Daoy (cell line): ENCODE measurements at places on chromosomes 2 and 18. TPM values are rescaled to one million over a fixed set of nuclear protein-coding genes. Genes with fewer than 3 reads are reported as not detected.

DNA sequence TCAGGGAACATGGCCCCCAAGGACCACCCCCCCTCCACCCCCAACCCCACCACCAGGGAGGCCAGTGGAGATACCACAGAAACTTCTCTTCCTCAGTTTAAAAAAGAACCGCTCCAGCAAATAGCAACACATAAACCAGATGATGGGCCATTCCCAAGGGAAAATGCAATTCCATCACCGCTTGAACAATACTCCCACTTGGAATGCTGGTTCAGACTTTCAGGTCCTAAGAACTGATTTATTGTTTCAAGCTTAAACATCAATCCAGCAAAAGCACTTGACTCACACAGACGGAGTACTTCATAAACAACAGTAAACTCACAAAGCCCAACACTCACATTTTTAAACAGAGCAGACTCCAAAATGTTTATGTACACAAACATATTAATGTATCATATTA, 6.9 kb downstream of the HDAC4 start:
- DNase-seq, result no peak

GRCh38 chr2:133609664-133610063, 41.4 kb upstream of the NCKAP5 start:
- no peak for DNase-seq

Gene DNAJC5G
- not detected in 2 replicates for total RNA-seq

Gene GALNT13
- not detected in 2 replicates for total RNA-seq

Gene EFR3B
- 2.0 and 4.3 TPM in 2 replicates for total RNA-seq
